Stimulated activated CD4-positive, alpha-beta T cell treated with anti-CD3 and anti-CD28 coated beads, Interleukin-15, amount 100 ng/mL, for 24 hours (primary cell): ENCODE measurements at places on chromosomes 12 and 14.
A peak's percentile ranks its signal among the peaks of the same experiment; 100 is the strongest.

GRCh38 chr14:104747876-104748275, 5.1 kb upstream of the SIVA1 start:
- no peak for DNase-seq

DNA sequence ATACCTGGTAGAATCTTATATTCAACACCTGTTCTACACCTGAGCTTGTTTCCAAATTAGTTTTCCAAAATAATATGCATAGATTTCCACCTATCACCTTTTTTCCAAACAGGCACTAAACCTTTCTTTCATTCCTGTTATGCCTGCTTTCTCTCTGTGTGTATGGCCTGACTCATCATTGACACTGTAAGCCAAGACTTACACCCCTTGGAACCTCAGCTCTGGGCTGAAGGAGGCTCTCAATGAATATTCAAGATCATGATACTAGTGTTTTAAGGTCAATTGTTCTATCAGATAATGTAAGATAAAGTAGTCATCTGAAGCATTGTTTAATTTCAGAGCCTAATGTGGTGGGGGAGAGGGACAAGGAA, 1193.3 kb downstream of the FLRT2 start:
- no peak for DNase-seq

DNA sequence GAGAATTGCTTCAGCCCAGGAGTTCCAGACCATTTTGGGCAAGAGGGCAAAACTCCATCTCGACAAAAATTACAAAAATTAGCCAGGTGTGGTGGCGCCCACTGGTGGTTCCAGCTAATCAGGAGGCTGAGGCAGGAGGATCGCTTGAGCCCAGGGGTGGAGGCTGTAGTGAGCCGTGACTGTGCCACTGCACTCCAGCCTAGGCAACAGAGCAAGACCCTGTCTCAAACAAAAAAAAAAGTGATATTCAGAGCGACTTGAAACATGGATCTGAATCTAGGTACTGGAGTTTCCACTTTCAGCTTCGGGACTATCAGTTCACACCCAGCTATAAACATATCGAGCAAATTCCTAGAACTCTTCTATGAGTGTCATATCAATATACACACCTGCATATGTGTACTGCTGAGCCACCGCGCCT, 16.3 kb upstream of the RNF34 start:
- no peak for DNase-seq

DNA sequence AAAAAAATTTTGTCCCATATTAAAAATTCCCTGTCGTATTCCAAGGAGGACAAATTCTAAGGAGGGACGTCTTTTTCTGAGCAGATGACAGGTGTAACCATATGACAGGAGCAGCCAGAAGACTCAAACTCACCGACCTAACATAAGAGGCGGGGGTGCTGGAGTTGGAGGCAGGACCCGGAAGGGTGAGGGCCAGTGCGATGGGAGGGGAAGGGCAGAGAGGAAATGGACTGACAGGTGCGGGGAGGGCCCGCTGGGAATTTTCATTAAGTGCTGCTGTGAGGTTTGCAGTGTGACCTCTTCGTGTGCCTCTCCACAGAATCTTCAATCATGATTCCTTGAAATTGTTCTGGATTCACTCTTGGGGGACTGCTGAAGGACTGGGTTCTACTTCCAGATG, 189.4 kb downstream of the NTF3 start:
- DNase-seq: no peak

GRCh38 chr14:61326847-61327246, 5.5 kb downstream of the PRKCH start:
- no peak for DNase-seq

DNA sequence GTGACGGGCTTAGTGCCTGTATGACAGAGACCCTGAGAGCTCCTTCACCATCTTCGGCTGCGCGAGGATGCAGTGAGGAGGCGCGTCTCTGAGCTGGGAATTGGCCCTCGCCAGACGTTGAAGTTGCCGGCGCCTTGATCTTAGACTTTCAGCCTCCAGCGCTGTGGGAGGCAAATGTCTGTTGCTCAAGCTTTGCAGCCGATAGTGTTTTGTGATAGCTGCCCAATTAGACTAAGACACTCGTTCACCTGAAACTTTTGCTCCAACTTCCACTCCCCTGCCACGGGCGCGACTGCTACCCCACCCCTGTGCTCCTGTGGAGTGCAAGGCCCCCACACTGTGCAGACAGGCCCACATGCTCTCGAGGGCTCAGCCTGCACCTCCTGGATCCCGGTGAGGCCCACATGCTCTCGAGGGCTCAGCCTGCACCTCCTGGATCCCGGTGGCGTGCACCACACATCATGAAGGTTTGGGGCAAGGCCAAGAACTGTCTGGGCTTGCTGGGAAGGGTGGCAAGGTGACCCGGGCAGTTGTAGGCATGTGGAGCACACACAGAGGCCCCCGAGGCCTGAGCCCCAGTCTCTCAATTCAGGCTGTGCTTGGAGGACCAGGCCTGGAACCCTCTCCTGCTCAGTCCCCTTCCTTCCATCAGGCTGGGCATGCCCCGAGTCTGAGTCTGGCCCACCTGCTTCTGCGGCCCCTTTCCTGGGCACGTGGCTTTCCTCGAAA, 324.6 kb downstream of the TMEM121 start:
- DNase-seq: no peak

GRCh38 chr14:88312257-88312656, 10.8 kb downstream of the KCNK10 start:
- no peak for DNase-seq

DNA sequence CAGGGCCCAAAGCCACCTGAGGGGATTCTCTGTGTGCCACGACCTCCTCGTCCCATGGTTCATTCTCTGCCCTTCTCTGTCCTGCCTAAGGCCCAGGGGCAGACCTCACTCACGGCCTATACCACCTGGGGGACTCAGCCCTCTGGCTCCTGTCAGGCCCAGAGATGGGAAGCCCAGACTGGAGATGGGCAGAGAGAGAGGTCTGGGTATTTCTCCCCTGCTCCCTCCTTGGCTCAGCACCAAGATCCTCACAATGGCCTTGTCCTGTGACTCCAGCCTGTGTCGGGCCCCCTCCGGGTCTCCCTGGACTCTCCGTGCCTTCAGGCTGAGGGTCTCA, 46.9 kb upstream of the BCL11B start:
- DNase-seq: no peak

DNA sequence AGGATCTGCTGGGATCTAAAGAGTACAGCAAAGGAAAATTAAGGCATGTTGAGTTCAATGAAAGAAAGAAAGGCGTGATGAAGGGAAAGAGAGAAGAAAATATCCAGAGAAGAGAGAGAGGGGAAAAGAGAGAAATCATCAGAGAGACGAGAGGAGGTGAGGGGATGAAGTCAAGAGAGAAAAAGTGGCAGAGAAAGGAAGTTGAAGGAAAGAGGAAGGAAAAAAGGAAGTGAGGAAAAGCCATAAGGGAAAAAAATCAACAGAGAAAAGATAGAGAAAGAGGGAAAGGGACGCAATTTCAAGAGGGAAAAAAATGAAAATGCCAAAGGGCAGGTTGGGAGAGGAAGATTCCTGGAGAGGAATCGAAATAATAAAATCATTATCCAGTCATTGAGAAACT, 40.4 kb downstream of the LLPH start:
- no peak for DNase-seq

- no peak for DNase-seq
Measured at GRCh38 chr12:68953536-68953935, 20.6 kb upstream of the CPM start.

DNA sequence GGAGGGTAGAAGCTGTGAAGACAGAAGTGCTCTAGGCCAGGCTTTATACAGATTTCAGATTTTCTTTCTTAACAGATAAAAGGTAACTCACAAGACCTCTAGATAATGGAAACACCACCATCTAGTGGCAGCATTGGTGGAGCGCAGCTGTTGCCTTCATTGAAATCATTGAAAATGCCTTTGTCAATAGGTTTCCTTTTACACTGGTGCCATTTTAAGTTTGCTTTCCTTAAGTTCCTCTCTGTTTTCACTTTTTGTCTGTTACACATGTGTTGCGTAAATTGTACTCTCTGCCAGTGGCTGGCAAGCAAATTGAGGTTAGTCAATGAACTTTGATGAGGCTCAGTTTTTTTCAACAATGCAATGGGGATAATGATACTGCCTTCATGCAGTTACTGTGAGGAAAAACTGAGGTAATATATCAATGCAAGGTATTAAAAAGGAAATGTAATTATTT, 31.1 kb downstream of the ALDH1L2 start:
- DNase-seq: peak; percentile 76

DNA sequence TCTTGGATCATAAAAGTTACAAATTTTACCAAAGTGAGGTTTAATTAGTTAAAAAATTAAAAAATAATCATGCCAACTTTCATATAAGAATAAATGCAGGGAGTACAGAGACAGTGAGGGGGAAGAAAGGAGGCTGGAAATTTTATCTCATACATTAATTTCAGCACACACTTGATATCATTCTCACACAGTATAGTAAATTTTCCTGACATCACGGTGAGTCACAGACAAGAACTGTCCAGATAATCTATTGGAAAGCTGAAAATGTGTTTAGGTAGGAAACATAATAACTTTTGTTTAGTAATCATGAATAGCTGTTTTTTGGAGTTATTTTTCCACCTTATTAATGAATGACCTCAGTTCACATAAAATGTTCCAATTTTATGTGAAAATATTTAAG, 1204.8 kb downstream of the GALC start:
- DNase-seq: no peak

- DNase-seq: peak; percentile 7
Measured at GRCh38 chr12:2064071-2064507, 11.3 kb downstream of the CACNA1C start.

DNA sequence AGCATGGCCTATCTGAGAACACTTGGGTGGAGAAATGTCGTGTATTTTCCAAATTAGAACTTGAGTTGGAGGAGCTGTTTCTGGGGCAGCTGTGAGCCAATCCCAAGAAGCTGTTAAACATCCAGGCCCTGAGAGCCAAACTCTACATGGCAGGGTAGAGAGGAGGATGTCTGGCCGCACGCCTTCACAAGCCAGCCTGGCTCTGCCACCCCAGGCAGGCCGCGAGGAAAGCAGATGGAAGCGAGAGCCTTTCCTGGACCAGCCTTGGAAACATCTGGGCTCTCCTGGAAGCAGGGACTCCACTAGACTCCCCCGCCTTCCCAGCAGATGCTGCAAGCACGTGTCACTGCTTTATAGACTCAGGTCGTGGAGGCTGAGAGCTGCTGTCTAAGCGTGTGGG, 312.8 kb upstream of the FKBP4 start:
- DNase-seq: no peak

DNA sequence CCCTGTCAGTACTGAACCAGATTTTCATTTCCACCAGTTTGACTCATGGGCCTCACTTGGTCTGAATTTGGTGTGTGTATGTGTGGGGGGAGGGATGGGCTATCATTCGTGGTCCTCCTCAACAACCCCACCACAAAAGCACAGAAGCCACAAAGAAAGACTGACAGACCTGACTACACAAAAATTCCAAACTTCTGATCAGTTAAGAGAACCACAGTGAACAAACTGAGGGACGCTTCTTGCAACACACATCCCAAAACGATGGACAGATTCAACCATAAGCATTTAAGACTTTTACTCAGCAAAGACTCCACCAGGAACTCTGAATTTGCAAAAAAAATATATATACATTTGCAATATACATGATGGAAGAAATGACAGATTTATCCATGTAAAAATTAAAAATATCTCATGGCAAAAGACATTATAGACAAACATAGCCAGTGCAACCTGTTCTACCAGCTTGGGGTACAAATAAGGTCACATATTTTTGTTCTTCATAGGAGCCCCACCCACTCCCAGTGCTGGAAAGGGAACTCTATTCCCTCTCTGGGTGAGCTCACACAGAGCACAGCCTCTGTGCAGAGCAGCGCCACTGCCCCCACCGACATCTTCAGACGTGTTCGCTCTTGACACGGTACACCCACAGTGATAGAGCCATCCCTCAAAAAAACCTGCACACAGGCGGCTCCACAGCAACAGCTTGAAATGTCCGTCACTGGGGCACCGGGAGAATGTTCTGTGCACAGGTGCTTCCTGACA, 49.7 kb downstream of the JAG2 start:
- DNase-seq: no peak

- DNase-seq: no peak
Measured at GRCh38 chr12:90064852-90065801, 356.5 kb upstream of the ATP2B1 start.

DNA sequence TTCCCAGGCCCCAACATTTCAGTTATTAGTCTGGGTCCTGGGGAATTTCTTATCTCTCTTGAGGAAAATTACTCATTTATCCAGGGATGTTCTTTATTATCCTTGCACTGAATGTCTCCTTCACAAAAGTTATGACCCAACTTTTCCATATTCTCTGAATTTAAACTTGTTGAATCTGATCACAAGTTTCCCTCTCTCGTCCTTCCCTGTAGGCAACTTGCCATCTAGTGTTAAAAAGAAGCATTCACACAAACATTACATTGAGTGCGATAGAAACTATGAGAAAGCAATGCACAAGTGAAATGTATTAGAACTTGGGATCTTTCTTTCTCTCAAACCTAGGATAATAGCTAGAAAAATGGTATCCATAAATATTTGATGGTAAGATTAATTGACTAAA, 608.4 kb downstream of the FSCB start:
- DNase-seq: no peak

DNA sequence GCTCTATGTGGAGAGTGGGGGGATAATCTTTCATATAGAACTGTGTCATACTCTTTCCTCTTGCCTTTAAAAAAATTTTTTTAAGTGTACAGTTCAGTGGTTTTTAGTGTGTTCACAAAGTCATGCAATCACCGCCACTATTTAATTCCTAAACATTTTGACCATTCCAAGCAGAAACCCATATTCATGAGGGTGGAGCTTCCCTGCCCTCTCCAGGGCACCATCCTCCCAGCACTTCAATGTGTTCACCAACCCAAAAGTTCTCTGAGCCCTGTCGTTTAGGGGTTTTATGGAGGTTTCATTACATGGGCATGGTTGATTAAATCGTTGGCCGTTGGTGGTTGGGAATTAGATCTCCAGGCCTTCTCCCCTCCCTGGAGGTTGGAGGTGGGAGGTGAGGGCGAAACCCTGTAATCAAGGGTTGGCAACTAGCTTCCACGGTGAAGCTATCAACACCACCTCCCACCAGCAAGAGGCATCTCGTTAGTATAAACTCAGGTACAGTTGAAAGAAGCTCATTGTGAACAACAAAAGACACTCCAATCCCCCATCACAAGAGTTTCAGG, 42.8 kb upstream of the WNK1 start:
- DNase-seq: no peak

GRCh38 chr12:127327986-127328385, 939.0 kb upstream of the TMEM132C start:
- DNase-seq: no peak

DNA sequence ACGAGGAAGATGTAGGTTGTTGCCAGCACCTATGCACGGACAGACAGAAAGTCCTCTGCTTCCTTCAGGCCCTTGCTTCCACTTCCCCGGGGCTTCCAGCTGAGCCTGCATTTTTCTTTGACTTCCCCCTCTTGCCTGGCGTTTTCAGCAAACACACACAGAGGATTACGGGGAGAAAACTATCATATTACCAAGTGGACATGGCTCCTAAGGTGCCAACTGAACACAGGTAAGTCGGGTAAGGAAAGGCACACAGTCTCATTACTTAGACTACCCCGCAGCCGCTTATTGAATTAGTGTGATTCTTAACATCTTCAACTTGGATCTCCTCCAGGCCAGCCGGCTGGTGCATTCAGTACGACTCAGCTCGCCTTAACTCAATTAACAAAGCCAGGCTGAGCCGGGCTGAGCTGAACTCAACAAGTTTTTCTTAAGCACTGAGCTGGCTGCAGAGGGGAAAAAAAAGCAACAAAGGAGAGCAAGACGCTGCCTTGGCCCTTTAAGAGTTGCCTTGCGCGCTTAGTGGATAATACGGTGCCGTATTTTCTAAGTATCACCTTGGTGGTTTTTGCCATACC, 19.2 kb upstream of the MAP1LC3B2 start:
- no peak for DNase-seq
